ENCODE measurements at places on chromosomes 1 and 21. TPM values are rescaled to one million over a fixed set of nuclear protein-coding genes. Genes with fewer than 3 reads are reported as not detected.

Gene STIL
- polyA plus RNA-seq: 10.1 TPM

- no peak for DNase-seq
Observed at GRCh38 chr1:164636757-164637156, 77.8 kb downstream of the PBX1 start.

DNA sequence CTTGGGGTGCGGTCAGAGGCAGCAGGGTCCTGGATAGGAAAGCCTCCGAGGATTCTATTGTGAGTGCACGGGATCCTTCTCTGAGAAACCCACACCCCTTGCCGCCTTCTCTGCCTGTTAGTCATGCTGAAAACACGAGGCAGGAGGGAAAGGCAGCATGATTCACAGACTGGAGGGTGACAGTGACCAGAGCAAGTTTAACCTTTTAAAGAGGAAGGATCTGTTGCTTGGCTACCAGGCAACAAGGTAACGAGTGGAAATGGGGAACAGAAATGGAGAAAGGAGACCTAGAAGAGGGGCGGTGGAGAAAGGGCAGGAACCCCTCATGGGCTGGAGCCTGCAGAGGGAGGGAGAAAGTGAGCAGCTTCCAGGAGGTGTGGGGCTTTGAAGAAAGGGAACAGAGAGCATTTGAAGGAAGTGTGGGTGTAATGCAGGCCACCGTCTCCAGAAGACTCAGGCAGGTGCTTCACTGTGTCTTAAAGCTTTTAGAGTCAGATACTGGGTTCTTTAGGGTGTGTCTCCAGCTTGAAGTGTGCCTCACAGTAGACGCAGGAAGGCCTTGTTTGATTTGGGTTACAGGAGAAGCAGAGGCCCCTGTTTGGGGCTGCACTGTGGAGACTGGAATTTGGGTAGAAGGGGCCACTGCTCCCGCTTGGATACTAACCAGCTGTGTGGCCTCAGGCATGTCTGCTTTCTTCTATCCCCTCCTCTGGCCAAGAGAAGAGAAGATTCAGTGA, 19.1 kb downstream of the OPTC start:
- peak; percentile 93 for DNase-seq

DNA sequence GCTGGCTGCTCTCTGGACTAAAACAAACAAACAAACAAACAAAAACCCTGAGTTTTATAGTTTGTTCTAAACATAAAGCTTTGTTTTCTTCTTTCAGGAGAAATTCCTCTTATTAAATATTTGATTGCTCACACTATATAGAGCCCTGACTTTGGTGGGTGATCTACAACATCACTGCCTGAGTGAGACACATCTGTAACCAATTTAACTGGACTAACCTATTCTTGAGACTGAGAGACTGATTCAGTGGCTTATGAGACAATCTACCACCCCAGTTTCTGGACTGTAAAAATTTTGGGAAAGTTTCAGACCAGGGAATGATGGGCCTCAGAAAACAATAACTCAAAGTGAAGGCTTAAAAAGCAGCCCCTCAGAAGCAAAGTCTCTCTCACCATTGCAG, 537.0 kb downstream of the NEGR1 start:
- DNase-seq: no peak

Gene C1QC
- polyA plus RNA-seq: not detected
